ENCODE measurements at places on chromosomes 2 and 18.

DNA sequence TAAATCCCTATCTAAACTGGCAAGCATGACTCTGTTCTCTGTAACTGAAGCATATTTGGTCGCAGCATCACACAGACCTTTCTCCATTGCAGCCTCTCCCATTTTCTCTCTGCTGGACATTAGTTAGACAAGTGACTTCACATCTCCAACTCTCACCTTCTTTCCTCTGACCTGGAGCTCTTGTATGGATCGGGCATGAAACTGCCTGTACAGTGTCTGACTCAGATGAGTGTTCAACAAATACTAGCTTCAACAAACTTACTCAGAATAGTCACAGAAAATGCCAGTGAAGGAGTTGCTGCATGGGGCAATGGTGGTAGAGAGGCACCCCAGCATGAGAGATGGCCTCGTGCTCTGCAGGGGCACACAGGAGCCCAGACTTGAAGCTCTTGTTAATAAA lies 104.7 kb upstream of the COPS8 start:
- DNase-seq: no peak

- DNase-seq: no peak
Measured at GRCh38 chr18:36610661-36611060, 218.1 kb downstream of the TPGS2 start.

- DNase-seq: no peak
Measured at GRCh38 chr2:69790601-69790959, 38.9 kb upstream of the GMCL1 start.

GRCh38 chr2:217527590-217528202 lies 475.1 kb downstream of the TNS1 start:
- DNase-seq: no peak

- peak; percentile 97 for DNase-seq
Measured at GRCh38 chr2:152222975-152223637, 47.5 kb upstream of the STAM2 start.

DNA sequence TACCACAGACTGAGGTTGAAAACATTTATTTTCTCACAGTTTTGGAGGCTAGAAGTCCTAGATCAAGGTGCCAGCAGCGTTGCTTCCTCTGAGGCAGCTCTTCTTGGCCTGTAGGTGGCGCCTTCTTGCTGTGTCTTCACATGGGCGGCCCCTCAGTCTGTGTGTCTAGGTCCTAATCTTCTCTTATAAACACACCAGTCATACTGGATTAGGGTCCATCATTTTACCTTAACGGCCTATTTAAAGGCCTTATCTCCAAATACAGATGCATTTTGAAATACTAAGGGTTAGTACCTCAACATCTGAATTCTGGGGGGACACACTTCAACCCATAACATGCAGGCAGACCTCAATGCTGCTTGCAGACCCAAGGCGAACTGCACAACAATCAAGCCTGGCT lies 4.4 kb upstream of the RMC1 start:
- DNase-seq: peak; percentile 63

DNA sequence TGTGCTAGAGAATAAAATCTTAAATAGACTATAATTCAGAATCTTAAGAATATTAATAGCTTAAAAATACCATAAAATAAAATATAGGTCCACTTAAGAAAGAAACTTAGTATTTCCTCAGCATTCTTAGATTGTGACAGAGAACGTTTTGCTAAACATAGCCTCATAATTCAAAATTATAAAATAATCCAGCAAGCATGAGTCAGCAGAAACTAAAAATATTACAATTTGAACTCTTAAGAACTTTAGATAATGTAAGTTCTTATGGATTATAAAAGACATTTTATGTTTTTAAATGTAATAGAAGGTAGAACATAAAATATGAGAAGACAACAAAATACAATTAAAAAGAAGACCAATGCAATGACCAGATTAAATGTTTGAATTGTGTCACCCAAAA lies 164.5 kb upstream of the MC4R start:
- no peak for DNase-seq

DNA sequence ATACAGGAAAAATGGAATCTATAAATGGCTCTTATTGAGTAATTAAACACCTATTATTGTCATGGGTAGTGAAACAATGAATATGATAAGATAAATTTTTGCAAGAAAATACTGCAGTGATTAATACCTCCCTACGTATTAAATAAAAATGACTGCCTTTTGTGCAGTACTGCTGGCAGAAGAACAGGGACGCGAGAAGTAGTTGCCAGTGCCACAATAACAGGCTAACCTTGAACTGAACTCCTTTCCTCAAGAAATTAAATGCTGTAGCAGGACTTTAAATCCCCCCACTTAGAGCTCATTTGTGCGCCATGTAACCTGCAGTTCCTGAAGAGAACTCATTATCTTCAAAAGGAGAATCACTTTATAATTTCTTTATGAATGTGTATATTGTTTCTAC lies 24.6 kb downstream of the FIGN start:
- DNase-seq: peak; percentile 79
